T follicular helper cell (primary cell): ENCODE measurements at places on chromosomes 1 and 21.

DNA sequence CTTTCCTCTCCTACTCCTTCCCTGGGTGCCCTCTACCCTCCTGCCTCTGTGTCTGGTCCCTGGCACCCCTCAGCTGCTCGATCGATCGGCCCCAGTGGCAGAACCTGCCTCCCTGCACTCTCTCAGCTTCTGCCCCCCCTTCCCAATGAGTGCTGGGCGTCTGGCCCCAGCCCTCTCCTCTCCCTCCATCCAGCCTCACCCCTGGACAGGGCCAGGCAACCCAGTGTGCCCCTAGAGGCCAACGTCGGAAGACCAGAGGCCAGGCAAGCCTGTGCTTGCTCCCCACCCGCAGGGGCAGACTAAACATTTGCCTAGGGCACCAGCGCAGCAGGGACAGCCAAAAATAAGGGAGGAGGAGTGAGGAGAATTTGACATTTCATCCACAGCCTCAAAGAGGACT is 43.5 kb downstream of the LGR6 start:
- DNase-seq: no peak

GRCh38 chr1:89546934-89547562 is 22.4 kb downstream of the LRRC8B start:
- no peak for DNase-seq

DNA sequence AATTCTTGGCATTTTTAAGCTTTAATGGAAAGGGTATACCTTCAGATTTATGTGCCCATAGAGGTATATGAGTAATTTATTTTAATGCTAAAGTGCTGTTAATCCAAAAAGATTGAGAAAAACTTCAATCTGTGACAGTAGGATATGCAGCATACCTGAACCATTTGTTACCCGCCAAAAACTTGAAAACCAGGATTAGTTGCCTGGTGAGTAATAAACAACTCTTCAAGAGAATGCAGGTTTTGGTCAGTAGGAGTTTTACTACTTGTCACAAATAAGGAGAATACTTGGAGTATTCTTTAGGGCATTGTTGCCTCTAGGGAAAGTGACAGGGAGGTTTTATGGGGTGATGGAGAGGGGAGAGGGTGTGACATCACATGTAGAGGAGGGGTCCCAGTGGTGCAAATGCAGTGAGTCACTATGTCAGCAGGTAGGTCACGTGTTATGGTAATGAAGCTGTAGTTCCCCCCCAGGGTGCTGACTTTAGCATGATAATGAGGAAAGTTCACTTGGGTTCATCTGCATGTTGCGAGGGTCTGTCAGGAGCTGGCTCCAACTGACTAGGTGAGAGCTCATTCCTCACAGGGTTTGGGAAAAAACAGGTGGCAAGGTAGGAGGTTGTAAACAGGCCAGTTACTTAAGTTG is 23.1 kb downstream of the USP25 start:
- DNase-seq: no peak

DNA sequence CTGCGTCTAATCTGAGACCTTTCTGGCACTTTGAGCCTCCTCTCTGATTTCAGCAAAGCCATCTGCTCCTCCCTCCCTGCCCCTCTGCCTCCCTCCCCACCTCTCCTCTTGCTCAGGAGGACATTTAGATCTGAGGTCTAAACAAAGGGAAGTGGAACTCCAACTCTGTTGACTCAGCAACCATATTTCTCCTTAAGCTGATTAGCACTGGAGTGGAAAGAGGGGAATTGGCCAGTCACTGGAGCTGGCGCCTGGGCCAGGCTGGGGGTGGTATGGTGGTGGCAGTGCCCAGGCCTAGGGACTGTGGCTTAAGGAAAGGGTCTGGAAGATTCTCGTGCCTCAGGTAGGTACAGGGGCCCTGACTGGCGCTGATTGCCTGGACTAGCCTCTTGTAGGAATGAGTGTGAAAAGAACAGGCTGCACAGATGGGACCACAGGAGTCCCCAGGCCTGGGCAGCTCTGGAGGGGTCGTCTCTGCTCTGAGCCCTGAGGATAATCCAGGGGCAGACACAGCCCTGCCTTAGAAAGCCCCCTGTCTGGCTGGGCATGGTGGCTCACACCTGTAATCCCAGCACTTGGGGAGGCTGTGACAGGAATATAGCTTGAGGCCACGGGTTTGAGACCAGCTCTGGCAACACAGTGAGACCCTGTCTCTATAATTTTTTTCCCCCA is 11.9 kb downstream of the SH2D2A start:
- DNase-seq: no peak

DNA sequence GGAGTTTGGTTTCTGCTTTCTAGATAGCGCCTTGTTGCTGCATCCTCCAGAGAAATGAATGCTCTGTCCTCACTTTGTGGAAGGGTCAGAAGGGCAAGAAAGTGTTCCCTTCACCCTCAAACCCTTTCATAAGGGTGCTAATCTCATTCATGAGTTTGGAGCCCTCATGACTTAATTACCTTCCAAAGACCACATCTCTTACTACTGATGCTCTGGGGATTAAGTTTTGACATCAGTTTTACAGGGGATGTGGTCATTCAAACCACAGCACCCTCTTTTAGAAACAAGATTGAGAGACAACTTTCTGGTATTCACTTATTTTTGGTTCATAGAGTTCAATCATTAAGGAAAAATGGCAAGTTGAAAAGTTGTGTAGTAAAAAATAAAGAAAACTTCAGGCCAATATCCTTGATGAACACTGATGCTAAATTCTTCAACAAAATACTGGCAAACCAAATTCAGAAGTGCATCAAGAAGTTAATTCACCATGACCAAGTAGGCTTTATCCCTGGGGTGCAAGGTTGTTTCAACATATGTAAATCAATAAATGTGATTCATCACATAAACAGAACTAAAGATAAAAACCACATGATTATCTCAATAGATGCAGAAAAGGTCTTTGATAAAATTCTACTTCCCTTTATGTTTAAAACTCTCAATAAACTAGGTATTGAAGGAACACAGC is 442.1 kb downstream of the PTBP2 start:
- DNase-seq: no peak

DNA sequence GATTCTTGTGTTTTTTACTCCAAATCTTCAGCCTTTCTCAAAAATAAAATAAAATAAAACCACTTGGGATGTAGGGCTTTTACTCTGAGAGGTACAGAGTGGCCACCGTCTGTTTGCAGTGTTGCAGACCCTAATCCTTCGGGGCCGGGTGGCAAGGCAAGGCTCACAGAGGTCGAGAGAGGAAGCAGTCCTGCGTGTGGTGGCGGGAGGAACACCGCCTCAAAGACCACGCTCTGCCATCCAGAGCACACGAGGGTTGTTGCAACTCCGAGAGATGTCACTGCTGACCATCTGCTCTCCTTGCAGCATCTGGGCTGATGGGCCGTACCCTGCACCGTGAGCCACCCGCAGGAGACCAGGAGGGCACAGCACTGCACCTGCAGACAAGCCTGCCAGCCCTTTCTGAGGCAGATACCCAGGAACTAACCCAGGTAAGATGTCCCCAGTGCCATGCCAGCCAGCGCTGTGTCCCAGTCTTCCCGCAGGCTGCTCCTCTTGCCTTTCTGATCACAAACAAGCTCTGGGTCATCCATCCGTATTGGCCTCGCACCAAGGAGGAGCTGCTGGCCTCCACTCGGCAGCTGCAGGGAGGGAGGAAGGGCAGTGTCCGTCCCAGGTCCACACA is 31.5 kb downstream of the SNAP47 start:
- DNase-seq: no peak

DNA sequence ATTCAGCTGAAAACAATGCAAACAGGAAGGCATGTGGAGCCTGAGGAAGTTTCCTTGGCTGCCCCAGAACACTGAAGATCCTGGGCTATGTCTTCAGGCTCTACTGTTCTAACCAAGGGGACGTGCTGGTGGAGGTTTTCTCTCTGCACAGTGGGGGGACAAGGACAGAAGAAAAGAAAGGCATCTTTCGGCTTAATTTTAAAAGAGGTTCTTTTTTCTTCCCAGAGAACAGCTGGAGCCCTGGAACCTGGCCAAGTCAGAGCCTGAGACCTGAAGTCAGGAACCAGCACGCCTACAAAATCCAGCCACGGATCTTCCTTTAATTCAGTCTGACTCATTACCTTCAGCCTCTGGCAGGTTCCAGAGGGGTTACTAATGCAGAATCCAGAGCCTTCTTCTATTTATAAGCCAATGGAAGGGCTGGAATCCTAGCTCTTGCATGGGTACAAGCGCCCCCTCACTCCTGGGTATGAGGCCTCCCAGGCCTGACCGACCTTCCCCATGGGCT is 19.8 kb downstream of the CTNNBIP1 start:
- DNase-seq: no peak

DNA sequence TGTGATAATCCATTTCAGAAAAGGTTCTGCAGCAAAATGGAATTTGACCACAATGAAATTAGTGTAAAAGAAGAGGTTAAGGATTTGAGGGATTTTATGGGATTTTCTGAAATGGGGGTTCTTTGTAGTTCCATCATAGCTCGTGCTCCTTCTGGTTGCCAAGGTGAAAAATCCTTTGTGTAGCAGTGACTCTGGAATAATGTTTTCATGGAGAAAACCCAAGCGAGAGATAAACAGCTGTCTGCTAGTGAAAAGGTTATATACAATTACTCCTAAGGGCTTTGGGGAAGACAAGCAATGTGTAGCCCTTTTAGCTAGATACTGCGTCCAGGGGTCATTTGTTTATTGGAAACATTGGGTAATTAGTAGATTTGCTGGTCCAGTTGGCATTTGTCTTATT is 453.2 kb upstream of the DEPDC1 start:
- no peak for DNase-seq

- DNase-seq: no peak
Measured at GRCh38 chr1:211951856-211952255, 83.5 kb downstream of the INTS7 start.

DNA sequence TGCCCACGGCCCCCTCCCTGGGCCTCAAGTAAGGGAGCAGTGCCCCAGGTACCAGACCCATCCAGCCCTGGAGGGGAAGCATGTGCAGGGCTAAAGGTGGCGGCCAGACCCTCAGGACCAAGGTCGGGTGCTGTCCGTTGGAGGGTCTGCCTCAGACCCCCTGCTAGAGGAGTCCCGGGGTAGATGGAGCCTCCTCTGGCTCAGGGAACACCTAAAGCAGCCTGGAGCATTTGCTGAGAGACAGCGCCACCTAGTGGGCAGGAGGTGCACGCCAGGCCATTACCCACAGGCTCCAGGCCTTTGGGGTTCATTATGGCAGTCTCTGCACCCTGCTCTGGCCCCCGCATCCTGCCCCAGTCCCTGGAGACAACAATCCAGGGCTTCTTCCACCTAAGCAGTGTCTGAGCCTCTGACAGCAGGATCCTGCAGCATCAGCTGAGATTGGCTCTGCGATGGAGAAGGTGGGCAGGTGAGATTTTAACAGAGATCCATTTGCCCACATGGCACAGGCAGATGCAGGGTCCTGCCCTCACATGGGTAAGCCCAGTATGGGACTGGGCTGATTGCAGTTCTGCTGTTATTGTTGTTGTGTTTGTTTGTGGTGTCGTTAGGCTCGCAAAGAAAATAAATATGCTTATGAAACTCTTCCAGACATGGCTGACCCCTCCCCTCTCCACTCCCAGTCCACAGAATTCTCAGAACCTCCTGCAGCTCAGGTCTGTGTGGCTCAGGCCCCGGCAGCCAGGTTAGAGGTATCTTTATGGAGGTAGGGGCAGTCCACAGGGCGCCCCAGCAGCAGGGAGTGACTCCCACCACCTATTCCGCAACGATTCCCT is 42.4 kb downstream of the CTNNBIP1 start:
- DNase-seq: peak; percentile 81

DNA sequence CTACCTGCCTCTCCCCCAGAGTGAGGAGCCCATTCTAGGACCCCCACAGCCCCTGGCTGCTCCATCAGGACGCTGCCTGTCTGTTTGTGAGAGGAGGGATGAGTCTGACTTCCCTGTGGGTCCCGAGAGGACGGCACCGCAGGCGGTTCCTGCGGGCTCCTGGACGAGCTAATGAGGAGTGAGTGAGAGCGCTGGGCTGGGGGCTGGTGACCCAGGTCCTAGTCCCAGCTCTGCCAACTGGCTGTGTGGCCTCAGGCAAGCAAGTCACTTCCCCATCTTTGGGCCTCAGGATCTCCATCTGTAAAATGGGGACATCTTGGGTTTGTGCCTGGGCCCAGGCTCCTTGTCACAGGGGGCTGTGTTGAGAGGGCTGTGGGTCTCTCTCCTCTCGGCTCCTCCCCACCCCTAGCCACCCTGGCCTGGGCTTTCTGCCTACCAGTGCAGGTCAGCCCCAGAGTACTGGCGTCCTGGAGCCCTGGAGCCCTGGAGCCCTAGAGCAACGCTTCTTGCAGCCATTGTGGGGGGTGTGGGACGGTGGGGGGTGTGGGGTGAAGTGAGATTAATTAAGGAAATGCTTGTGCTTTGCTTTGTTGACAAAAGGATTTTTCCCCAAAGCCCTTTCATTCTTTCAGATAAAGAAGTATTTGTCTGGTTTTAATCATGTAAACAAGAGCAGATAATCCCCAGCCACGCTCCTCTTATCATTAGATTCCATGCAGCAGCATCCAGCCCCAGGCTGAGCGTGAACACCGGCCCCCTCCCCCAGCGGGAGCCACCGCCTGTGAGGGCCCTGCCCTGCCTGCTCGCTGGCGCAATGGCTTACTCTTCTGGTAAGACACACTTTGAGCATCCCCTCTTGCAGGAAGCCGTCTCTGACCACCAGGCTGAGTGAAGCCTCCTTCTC is 26.8 kb downstream of the SLC1A7 start:
- no peak for DNase-seq

DNA sequence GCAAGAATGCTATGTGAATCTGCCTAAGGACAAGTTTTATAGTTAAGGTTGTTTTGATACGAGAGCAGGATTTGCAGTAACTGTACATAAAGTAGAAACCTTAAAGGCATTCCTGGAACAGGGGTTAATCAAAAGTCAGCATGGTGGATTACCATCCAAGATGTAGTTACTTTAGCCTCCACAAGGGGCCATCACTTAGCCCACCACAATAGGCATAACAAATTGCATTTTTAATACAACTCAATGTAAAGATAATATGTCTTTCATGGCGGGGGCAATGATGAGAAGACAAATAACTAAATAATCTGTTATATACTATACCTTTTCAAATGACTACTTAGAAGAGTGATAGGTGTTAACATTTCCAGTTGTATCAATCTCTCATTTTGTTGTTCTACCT is 611.2 kb upstream of the ADGRL4 start:
- DNase-seq: no peak

- no peak for DNase-seq
Measured at GRCh38 chr1:22398656-22399420, 52.8 kb upstream of the ZBTB40 start.

- DNase-seq: no peak
Measured at GRCh38 chr1:94578856-94579255, 37.3 kb upstream of the F3 start.
